ENCODE measurements at places on chromosomes 7 and 10.

- no peak for DNase-seq
Measured at GRCh38 chr10:60714233-60714632, 64.0 kb upstream of the CDK1 start.

GRCh38 chr7:30938435-30939316, 25.1 kb upstream of the GHRHR start:
- DNase-seq: peak; percentile 76

GRCh38 chr10:48551861-48552591, 52.8 kb downstream of the ARHGAP22 start:
- peak; percentile 44 for DNase-seq

GRCh38 chr10:76012716-76013327, 581.4 kb downstream of the LRMDA start:
- no peak for DNase-seq

DNA sequence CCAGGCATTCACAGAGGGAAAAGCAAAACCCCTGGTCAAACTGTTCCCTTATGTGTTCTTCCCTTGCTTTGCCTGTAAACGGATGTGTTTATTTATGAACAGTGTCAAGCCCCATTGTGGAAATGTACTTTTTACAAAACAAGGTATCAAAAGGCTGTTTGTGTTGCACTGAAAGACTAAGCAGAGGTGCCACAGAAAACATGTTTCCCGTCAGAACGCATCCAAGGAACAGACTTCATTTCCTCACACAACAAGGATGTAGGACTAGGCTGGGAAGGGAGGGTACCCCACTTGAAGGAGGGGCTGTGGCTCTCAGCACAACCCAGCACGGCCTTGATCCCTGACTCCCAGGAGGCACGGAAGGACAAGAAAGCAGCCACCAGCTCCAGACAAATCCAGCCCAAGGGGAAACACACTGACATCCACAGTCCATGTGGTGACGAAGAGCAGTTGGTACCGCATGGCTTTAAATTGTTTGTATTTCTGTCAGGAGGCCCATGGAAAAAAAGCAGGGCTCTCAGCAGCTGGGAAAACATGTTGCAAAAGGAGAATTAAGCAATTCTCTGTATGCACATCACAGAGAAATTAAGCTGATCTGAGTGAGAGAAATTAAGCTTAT, 85.6 kb downstream of the RNF216 start:
- no peak for DNase-seq

DNA sequence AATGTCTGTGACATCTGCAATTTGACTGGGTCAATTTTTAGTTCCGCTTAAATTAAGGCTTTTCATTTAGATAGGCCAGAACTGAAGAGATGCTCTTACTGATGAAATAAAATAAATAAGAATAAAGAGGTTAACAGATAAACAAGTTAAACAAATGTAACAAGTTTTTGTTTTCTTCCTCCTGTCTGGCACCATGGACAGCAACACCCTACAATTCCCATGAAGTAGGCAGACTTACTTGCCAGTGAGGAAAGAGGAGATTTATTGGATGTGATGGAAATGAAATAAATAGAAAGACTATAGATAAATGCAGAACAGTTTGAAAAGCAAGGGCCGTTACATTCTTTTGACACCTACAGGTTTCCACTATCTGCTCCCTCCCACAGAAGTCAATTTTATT, 118.5 kb downstream of the AMPH start:
- DNase-seq: no peak

DNA sequence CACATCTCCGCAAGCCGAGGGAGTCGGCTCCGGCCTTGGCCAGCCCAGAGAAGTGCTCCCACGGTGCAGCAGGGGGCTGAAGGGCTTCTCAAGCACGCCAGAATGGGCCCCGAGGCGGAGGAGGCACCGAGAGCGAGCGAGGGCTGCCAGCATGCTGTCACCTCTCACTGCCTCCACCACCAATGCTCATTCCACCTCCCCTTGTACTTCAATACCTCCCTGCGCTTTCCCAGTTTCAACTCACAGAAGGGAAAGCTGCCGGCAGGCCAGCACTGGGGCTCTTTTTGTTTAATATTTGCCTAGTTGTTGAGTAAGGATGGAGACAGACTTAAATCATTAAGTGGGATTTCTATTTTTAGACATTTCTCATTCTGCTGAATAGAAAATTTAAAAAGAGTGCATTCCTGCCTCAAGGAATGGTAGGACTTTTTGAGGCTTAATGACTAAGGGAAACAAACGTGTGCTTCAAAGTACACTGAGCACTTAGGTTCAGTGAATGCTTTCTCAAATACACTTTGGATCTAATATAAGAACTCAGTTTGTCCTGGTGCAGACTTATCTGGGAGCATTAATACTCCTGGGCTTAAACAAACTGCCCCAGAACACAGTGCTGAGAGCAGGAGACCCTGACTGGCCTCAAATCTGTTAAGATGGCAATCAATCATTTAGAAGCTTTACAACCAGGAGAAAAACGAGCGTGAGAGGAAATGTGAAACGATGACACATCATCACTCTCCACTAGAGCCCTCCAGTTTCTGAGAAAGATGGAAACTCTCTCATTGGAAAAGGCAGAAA, 131.2 kb downstream of the RALA start:
- DNase-seq: peak; percentile 6

DNA sequence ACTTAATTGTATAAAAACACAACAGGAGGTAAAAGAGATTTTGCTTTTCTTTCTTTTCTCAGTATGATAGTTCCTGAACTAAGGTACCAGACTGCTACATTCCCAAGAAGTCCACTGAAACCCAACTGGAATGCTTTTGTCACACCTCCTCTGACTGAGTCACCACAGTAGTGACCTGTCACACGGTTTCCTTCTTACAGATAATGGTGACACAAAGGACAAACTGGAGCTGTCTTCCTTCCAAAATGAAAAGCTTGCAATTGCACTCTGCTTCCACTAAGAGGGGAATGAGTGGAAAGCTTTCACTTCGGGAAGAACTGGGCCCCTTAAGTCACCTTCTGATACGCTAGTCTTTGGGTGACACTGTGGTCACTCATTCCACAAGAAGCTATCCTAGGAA, 122.2 kb downstream of the KMT2E start:
- DNase-seq: no peak

- DNase-seq: no peak
Measured at GRCh38 chr10:98262571-98262970, 5.4 kb downstream of the LOXL4 start.

DNA sequence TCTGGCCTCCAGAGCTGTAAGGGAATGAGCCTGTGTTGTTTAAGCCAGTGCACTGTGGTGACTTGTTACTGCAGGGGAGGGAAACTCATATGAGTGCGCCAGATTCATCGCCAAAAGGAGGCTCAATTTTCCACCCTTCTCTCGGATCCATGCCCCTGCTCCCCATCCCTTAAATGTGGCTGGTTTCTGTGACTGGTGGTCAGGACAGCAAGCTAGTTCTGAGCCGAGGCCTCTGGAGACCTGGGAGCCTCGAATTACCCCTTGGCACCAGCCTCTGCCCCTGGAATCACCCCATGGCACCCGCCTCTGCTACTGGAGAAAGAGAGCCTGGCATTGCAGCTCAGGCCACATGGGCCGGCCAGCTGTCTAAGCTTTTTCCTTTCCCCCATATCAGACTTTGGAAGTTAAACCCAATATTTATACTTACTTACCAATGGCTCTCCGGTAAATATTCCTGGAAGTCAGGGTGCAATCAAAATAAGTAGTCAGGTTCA, 39.9 kb upstream of the RBM33 start:
- no peak for DNase-seq

DNA sequence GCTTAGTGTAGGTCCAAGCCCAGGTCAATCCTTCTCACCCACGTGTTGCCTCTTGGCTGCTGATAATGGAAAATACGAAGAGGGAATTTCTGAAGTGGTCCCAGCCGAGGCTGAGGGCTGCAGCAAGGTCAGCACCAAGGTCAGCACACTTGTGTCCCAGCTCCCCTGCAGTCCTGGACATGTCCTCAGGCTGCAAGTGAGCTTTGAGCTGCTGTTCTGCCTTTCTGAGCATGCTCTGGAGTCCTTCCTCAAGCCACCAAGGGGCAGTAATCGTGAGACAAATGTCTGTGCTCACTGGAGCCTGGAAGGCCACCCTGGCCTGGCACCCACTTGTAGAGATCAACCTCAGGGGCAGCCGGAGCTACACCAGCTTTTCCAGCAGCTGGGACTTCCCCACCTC, 28.3 kb downstream of the DRGX start:
- no peak for DNase-seq

- no peak for DNase-seq
Measured at GRCh38 chr7:75696263-75697037, 42.3 kb downstream of the HIP1 start.

DNA sequence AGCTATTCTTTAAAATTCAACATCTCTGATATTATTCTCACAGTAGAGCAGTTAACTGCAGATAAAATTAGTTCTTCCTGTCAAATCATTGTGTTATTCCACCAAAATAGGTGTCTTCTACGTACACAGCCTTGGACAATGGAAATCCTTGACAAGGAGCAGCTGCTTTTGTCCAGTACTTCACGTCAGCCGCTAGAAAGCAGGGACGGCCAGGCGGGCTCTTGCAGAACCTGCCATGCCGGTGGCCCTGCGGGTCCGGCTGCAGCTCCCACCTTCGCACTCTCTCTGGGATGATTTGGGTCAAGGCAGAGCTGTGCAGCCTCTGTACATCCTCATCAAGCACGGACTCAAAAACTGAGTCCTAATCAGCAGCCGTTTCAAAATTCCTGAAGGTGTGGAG, 2.2 kb upstream of the FOXI2 start:
- DNase-seq: no peak

DNA sequence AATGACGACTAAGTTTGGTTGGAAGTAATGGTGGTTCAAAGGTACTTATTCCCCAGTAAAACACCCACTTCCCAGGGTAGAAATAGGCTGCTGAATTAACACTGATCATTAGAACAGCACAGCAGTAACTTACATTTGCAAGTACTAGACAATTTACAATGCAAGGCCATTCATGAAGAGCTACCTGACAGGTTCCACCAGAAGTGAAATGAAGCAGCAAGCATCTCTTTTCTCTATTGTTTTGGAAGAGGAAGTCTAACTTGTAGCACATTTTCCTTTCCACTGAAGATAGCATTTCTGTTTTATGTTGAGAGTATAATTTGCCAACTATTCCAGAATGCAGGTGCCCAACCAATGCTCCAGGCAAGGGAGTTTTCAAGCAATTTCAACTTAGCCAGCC, 145.9 kb downstream of the CREB5 start:
- no peak for DNase-seq

DNA sequence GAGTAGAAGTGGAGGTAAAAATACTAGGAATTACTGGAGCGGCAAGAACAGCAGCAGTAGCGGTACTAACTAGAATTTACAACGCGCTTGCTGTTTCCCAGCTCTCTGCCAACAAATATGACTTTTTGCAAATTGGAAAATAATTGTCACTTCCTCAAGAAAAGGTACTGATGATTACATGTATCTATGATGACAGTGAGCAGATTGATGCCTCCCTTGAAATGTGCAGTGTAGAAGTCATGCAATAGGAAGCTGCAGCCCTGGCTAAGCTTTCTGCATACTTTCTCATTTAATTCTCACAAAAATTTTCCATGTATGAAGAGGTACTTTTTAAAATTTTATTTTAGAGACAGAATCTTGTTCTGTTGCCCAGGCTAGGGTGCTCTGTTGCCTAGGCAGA, 49.9 kb downstream of the ANK3 start:
- DNase-seq: no peak

GRCh38 chr7:90433221-90433620, 30.0 kb downstream of the CLDN12 start:
- no peak for DNase-seq

DNA sequence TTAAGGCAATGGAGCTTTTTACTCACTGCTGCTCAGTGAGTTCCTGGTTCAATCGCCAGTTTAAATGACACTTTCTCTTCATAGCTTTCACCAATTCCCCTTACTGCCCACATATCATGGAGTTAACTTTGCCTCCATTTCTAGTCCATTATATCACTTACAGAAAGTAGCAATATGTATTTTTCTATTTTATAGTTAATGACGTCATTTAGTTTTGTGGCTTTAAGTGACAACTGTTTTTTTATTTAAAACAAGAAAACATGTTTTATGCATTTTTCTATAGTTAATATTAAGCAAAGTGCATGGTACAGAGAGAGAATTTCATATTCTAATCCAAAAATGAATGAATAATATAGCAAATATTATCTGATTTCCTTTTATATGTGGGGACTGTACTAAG, 363.3 kb downstream of the CDC14C start:
- DNase-seq: no peak

- DNase-seq: no peak
Measured at GRCh38 chr10:48234295-48234694, 40.2 kb downstream of the FRMPD2 start.

GRCh38 chr10:70379581-70380176, 2.7 kb downstream of the LRRC20 start:
- DNase-seq: no peak

DNA sequence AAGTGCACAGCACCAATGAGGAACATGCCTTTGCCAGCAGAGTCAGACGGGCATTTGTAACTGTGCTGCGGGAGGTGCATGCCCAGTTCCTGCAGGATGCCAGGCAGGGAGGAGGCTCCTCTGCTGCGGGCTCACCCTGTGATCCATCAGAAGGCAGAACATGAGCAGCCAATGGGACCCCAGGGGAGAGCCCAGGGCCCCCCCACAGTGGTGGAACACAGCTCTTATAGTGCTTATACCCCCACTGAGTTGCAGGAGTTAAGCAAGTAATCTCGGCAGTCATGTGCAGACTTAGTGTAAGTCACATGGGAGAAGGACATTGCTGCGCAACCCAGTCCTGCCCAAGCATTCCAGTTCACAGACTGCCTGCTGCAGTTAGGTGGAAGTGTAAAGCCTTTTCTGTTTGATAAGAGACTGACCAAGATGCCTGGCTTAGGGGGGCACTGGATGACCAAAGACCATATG, 120.3 kb upstream of the TMEM106B start:
- no peak for DNase-seq

- DNase-seq: peak; percentile 50
Measured at GRCh38 chr7:34133983-34134782, 228.8 kb downstream of the BMPER start.

DNA sequence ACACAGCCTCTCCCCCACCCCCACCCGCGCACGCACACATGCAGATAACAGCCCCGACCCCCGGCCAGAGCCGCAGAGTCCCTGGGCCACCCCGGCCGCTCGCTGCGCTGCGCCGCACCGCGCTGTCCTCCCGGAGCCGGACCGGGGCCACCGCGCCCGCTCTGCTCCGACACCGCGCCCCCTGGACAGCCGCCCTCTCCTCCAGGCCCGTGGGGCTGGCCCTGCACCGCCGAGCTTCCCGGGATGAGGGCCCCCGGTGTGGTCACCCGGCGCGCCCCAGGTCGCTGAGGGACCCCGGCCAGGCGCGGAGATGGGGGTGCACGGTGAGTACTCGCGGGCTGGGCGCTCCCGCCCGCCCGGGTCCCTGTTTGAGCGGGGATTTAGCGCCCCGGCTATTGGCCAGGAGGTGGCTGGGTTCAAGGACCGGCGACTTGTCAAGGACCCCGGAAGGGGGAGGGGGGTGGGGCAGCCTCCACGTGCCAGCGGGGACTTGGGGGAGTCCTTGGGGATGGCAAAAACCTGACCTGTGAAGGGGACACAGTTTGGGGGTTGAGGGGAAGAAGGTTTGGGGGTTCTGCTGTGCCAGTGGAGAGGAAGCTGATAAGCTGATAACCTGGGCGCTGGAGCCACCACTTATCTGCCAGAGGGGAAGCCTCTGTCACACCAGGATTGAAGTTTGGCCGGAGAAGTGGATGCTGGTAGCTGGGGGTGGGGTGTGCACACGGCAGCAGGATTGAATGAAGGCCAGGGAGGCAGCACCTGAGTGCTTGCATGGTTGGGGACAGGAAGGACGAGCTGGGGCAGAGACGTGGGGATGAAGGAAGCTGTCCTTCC, 620 bp downstream of the EPO start:
- no peak for DNase-seq

Data from head of caudate nucleus (tissue), 42 donors.